ENCODE measurements at places on chromosomes 16 and 17. TPM values are rescaled to one million over a fixed set of nuclear protein-coding genes. Genes with fewer than 3 reads are reported as not detected.

- H3K27ac ChIP-seq: no peak overlapping the region
- H3K36me3 ChIP-seq: no peaks in the 10 kb centered on the region
- H3K4me1 ChIP-seq: no peaks in the 10 kb centered on the region
- DNase-seq: no peak
- H3K4me3 ChIP-seq: no peak overlapping the region
Measured at GRCh38 chr16:50744881-50745280, 3.0 kb downstream of the CYLD start.

GRCh38 chr17:81513372-81513752, 763 bp upstream of the ACTG1 start:
- H3K27me3 ChIP-seq: no peaks in the 10 kb centered on the region
- peaks cover 20% of the 10 kb centered on the region for H3K36me3 ChIP-seq
- peak overlapping the region; percentile 100 for H3K27ac ChIP-seq

- no peak for DNase-seq
- peaks cover 5% of the 10 kb centered on the region for H3K4me1 ChIP-seq
- no peak overlapping the region for H3K4me3 ChIP-seq
- H3K27me3 ChIP-seq: no peaks in the 10 kb centered on the region
Measured at GRCh38 chr16:56518425-56518824, 1.4 kb downstream of the BBS2 start.

PIPOX gene
- 6.2 TPM for total RNA-seq

Measured in prostate gland (tissue), 2 donors.